Stimulated activated CD8-positive, alpha-beta memory T cell treated with anti-CD3 and anti-CD28 coated beads, Interleukin-4, amount 100 ng/mL, for 48 hours (primary cell): ENCODE measurements at places on chromosomes 11 and 22.
A peak's percentile ranks its signal among the peaks of the same experiment; 100 is the strongest.

DNA sequence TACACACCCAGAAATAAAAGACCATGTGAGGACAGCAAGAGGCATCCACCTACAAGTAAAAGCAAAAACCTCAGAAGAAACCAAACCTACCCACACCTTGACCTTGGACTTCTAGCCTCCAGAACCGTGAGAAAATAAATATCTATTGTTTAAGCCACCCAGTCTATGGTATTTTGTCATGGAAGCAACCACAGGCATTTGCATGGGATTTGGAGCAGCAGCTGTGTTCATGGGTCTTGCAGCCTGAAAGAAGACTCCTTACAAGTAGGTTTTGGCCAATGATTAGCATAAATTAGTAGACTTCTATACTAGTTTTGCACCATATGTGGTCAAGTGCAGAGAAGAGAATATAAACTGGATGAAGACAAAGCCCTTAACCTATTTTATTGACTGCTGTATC, 27.9 kb downstream of the FSHB start:
- DNase-seq: no peak

DNA sequence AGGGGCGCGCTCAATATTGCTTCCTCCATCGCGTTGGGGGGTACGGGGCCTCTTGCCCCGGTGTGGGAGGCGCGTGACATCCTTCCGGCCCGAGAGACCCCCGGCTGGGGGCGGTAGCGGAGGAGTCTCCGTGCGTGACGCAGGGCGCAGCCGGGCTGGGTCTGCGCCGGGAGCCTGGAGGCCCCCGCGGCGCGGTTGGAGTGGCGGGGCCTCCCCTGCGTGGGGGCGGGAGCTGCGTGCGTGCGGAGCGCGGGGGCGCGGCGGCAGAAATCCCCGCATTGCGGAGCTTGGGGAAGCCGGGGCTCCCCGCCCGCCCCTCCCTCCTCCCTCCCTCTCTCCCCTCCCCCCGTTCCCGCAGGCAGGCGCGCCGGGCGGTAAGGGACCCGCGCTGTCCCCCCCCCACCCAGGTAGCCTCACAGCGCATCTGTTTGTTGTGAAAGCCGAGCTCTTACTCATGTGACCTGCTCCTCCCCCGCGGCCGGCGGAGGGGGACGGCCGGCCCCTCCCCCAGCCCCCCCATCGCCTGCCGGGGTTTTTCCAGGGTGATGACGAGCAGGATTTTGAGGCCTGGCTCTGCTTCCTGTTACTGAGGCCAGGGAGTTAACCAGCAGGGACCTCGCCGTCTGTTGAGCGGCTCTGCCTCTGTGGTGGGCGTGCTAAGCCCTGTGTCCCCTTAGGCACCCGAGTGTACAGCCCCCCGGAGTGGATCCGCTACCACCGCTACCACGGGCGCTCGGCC, 1.6 kb downstream of the PIM3 start:
- peak; percentile 91 for DNase-seq

GRCh38 chr11:46554213-46555147, 39.3 kb downstream of the AMBRA1 start:
- no peak for DNase-seq

GRCh38 chr11:87463486-87464102, 425.9 kb downstream of the TMEM135 start:
- no peak for DNase-seq

DNA sequence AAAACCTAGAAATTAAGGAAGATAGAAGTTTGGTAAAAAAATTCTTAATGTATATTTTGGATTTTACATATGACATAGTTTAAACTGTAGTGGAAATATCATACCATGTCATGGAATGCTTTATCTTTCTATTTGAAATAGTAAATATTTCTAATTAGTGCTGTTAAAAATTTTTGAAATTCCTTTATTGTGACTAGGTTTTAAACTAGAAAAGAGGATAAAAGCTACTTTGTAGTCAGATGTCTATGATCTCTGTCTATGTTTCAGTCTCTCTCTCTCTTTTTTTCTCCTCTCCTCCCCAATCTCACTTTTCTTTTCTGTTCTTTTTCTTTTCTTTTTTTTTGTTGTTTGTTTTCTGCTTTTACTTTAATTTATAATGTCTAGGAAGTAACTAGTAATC, 226.2 kb downstream of the TMEM135 start:
- no peak for DNase-seq

GRCh38 chr22:20650294-20651207, 123.4 kb upstream of the SERPIND1 start:
- no peak for DNase-seq

GRCh38 chr22:29517215-29517908, 36.2 kb downstream of the THOC5 start:
- DNase-seq: no peak

DNA sequence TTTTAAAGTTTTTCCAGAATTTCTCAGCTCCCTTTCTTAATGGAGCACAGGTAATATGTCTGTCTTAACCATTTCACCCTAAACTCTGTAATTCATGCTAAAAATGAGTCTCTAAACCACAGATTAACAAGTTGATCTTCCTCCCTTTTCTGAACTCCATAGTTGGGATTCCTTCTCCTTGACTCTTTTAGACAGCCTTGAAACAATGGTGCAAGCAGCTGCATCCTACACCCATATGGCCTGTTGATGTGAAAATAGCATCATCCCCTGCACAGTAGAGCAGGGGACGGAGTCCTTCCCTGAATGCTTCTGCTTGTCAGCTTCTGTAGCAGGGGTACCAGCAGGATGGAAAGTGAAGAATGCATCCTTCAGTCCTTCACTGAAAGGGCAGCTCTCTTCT, 192.8 kb upstream of the SORL1-AS1 start:
- DNase-seq: no peak

DNA sequence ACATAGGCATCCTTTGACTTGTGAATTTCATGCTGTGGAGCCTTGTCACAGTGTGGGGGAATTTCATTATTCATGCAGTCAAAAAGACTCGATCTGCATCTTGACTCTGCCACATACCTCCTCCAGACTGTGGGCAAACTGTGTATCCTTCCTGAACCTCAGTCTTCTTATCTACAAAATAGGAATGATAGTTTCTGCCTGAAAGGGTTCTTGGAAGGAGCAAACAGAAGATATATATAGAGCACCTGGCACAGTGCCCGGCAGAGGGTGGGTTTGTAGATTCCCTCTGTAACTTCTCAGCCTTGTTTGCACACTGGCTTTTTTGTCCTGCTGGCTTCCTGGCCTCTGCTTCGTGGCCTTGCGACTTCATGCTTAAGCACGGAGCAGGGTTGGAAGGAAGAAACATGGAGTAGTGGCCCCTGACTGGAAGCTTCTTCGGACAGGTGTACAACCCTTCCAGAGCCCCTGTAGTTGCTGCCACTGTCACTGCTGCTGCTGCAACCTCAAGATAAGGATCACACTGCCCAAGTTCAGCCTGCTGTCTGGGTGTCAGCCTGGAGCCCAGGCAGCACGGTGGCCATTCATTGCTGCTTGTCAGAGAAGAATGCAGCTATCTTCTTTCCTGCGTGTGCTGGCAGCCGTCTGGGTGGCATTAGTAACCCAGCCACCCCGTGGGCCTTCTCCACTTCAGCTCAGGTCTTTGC, 106.4 kb downstream of the MICAL2 start:
- no peak for DNase-seq

- no peak for DNase-seq
These were observed 11.8 kb downstream of the ANO9 start for GRCh38 chr11:429931-430456.

DNA sequence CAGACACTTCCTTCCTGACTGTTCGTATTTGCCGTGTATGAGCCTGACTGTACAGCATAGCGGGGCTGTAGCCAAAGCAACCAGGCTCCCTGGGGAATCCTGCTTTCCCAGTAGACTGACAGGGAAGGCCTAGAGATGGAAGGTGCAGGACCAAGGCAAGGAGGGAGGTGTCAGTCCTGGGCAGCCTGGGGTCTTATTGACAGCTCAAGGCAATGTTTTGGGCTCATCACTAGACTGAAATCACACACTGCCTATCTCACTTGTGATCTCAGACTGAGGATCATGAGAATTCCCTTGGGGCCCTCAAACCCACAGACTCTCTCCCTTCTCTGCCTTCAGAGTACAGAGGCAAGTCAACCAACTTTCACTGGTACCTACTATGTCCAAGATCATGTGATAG, 346.8 kb upstream of the NARS2 start:
- DNase-seq: no peak

GRCh38 chr11:101706541-101706940, 122.7 kb upstream of the TRPC6 start:
- no peak for DNase-seq

- no peak for DNase-seq
These were observed 35.2 kb downstream of the BTG4 start for GRCh38 chr11:111476956-111477355.

- DNase-seq: no peak
These were observed 574 bp downstream of the PRSS23 start for GRCh38 chr11:86800960-86801272.

- DNase-seq: no peak
These were observed 143.2 kb downstream of the ARHGAP42 start for GRCh38 chr11:100830274-100830673.

GRCh38 chr22:25774575-25775026, 32.6 kb downstream of the MYO18B start:
- DNase-seq: peak; percentile 54

DNA sequence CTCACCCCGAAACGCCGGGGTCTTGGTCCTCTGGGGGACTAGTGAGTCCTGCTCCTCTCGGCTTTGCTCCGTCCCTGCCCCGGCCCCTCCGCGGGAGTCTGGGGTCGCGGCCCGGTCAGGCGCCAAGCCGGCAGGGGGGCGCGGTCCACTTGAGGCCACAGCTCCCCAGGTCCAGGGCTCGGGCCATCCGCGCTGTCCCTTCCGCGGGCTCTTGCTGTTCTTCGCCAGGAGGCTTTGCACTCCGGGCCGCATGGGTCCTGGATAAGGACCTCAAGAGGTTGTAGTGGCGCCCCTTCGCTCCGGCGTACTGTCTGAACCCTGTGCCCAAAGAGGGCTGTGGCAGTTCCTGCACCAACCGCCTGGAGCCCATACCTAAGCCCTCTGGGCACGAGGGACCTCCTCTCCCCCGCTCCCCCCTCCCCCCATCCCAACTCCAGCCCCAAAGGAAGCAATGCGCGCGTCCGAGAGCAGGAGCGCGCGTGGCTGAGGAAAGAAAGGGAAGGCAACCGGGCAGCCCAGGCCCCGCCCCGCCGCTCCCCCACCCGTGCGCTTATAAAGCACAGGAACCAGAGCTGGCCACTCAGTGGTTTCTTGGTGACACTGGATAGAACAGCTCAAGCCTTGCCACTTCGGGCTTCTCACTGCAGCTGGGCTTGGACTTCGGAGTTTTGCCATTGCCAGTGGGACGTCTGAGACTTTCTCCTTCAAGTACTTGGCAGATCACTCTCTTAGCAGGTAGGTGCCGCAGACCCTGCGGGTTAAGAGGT, at the start of gene ADM:
Gene ADM (plus strand): TSS at position 579 of the 767 bp plus-strand sequence. CDS start 628 bp downstream, outside the sequence.
- DNase-seq: peak; percentile 62

GRCh38 chr22:35465109-35465701, 65.3 kb downstream of the MCM5 start:
- no peak for DNase-seq

GRCh38 chr11:115637599-115638241, 133.5 kb upstream of the CADM1 start:
- no peak for DNase-seq

GRCh38 chr11:63609536-63609935, 4.7 kb downstream of the PLAAT3 start:
- DNase-seq: no peak

GRCh38 chr11:3221408-3222002, 2.9 kb upstream of the MRGPRG start:
- no peak for DNase-seq

GRCh38 chr11:45345491-45345890, 59.4 kb upstream of the SYT13 start:
- no peak for DNase-seq

GRCh38 chr11:104033134-104033533, 3.3 kb upstream of the DDI1 start:
- no peak for DNase-seq

DNA sequence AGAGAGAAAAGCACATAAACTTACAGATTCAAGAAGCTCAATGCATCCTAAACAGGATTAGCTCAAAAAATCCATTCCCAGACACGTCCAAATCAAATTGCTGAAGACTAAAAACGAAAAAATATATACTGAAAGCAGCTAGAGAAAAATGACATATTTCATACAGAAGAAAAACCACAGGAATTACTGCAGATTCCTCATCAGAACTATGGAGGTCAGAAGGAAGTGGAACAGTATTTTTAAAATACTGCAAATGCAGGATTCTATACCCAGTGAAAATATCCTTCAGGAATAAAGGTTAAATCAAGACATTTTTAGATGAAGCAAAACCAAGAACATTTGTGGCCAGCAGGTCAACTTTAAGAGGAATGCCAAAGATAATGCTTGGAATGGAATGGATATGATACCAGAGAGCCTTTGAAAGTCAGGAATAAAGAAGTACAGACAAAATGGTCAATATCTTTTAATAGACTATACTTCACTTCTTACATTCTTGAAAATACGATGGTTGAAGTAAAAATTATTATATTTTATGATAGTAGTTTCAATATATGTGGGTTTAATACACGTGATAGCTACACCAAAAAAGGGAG, 352.9 kb downstream of the CTTN start:
- DNase-seq: no peak

DNA sequence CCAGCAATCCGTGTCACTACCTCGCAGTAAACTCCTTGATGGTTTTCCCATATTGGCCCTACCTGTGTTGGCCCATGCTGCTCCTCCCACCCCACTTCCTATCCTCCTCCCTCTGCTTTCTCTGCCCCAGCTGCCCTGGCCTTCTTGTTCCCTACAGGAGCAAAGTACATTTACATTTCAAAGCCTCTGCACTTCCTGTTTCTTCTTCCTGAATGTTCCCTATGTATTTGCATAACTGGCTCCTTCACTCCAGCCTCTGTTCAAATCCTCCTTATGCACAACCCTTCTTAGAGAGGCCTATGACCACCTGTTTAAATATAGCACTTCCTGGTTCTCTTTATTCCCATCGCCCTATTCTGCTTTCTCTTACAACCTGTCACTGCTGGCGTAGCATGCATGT, 62.2 kb downstream of the PARVA start:
- DNase-seq: no peak

- DNase-seq: no peak
These were observed 1.5 kb upstream of the CCKBR start for GRCh38 chr11:6258141-6258540.
